ENCODE measurements at places on chromosomes 2 and 18.

- no peak for DNase-seq
Measured at GRCh38 chr2:238870261-238870660, 22.4 kb downstream of the TWIST2 start.

DNA sequence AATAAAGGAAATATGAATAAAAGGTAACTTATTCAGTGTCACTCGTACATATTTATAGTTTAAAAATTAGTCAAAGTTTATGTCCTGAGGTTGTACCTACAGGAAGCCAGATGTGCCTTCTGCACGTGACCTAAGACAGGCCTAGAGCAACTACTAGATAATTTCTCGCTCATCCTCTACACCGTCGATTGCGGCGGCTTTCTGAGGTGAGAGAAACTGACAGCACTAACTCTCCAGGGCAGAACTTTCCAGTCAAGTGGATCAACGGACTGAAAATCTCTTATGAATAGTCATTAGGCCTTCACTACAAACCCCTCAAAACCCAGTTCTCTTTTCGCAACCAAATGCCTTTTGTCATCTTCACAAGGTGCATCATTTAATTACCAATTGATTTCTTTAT lies 54.2 kb downstream of the ZEB2 start:
- no peak for DNase-seq

DNA sequence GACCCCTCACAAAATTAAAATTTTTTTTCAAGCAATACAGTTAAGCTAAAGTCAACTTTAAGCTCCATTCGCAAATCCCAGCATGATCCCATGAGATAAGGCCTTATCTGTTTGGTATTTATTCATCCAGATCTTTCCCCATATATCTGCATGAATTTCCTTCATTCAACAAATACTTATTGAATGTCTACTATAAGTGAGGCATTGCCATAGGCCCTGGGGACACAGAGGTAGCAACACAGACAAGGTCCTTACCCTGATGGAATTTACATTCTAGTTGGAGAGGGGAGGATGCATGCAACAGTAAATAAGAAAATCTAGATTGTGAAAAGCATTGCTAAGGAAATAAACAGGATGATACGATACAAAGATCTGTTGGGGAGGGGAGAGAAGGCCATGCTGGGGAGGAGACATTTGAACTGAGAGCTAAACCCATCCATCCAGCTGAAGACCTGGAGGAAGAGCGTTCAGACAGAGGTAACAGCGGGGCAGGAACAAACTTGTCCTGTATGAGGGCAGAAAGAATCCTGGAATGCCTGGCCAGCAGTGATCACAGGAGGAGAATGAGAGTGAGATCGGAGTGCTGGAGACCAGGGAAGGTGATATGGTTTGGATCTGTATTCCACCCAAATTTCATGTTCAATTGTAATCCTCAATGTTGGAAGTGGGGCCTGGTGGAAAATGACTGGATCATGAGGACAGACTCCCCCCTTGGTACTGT lies 71.6 kb downstream of the SDC1 start:
- DNase-seq: no peak

DNA sequence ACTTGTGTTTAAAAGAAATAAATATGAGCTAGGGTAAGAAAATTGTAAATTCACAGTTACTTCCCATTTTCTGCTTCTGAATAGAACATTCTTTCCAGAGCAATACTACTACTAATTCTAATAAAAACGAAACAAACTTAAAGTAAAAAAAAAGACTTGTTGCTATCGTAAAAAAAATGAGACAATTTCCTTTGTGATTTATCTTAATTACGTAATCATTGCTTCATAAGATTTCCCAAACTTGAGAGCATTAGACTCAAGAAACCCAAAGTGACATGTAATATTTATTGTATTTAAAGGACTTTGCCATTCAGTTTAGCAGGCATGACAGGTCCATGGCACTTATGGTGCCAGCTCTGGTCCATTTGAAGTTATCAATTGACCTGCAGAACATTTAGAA lies 153.8 kb downstream of the AQP4 start:
- no peak for DNase-seq

DNA sequence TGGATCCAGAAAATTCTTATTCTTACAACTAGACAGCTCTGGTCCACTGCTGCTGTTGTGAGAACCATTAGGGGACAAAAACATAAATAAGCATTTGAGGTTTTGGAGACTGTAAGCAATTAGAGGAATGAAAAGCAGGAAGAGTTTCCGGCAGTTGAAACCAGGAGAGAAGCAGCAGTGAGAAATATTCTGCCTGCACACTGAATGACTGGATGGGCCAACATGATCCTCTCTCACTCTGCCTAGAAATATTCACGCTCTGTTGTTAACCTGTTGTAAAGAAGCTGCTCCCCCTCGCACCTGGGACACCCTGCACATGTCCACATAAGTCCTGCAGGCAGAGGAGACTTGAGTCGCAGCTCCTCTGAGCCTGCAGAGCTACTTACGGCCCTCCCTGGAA lies 60.4 kb upstream of the RNF152 start:
- DNase-seq: no peak

DNA sequence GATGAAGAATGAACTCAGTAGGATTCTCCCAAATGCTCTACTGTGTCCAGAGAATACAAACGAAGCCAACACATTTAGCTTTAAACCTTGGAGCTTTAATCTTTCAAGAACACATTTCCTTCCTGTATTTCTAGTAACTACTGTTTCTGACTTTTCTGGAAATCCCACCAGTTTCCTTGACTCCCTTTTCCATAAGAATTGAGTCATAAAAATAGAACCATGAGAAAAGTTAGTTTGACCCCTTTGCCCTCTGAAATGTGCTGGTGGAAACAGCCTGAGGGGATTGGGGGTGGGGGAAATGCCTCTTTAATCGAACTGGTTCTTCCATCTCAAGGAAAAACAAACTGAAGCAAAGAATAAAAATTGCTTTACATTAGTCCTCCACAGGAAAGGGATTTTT lies 123.9 kb downstream of the TMEM17 start:
- DNase-seq: no peak

- DNase-seq: no peak
Measured at GRCh38 chr2:237345891-237346640, 67.9 kb downstream of the COL6A3 start.

DNA sequence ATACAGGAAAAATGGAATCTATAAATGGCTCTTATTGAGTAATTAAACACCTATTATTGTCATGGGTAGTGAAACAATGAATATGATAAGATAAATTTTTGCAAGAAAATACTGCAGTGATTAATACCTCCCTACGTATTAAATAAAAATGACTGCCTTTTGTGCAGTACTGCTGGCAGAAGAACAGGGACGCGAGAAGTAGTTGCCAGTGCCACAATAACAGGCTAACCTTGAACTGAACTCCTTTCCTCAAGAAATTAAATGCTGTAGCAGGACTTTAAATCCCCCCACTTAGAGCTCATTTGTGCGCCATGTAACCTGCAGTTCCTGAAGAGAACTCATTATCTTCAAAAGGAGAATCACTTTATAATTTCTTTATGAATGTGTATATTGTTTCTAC lies 24.6 kb downstream of the FIGN start:
- no peak for DNase-seq

DNA sequence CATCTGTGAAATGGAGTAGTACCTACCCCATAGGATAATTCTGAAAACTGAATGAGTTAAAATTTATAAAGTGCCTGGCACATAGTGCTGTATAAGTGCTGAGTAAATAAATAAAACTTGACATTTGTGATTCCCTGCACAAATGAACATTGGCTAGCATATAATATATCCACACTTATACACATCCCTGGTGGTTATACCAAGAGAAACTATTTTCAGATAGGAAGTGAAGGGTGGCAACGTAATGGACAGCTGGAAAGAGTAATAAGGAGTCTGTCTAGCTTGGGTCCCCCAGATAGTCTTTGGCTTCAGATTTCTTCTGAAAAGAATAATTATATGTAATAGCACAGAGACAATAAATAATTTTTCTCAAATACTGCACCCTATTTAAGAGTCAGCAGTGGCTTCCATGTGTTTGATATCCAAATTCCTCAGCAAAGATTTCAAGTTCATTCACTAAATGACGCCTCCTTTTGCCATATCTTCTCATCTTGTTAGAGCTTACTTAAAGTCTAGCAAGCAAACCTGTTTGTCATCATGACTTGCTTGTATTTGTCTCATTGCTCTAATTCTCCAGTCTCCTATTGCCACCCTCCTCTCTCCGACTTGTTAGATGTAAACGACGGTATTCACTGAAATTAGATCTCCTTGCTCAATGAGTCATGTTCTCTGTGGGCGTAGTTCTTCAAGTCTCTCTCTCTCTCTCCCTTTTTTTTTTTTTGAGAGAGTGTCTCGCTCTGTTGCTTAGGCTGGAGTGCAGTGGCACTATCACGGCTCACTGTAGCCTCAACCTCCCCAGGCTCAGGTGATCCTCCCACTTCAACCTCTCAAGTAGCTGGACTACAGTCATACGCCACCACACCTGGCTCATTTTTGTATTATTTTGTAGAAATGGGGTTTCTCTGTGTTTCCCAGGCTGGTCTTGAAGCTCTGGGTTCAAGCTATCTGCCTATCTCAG lies 8.7 kb upstream of the ADGRF3 start:
- no peak for DNase-seq

DNA sequence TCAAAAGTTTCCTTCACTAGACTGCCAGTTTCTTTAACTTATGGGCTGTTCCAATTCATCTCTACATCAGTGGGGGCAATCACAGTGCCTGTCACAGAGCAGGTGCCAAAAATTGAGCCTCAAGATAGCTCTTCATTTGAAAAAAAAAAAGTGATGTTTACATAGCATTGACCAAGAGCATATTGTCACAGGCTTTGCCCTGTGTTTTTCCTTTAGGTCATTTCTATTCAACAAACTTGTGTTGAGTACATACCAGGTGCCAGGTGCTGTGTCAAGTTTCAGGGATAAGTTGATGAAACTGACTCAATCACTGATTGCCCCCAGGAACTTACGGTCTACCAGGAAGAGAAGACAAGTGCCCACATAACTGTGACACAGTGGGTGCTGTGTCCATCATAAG lies 22.2 kb upstream of the NT5C1B start:
- no peak for DNase-seq

Measured in activated naive CD8-positive, alpha-beta T cell treated with anti-CD3 and anti-CD28 coated beads for 36 hours (primary cell).